H4 (cell line): ENCODE measurements at places on chromosomes 1 and 21. TPM values are rescaled to one million over a fixed set of nuclear protein-coding genes. Genes with fewer than 3 reads are reported as not detected.

GRCh38 chr1:110674337-110675059 lies at the start of gene KCNA3:
Gene KCNA3, minus strand, starts transcription at chr1:110674940. Its CDS starts 131 bp downstream, at chr1:110674809.
- DNase-seq, result no peak

DNA sequence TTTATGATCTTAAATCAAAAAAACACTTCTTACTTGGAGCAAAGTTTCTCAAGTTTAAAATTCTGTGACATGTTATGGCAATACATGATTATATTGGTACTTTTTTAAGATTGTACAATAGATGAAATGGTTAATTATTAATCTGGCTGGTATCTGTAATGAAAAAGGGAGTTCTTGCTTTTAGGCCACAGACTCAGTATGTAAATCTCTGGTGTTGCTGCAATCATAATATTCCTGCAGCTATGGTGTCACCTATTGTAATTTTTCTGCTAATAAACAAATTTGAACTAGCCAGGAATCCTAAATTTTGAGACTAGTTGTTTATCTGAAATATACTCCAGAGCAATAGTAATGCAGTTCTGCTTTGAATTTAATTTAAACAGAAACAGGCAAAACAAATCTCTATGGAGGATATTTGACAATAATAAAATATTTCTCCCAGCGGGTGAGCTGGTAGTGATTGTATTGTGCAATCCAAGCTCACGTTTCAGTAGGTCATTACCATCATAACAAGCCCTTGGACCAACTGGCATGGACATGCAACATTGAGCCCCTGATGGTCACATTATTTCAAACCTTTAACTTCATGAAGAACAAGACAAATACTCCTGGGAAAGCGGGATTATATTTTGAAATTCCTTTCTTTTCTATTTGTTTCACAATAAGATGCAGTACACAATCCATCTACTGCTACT lies 77.2 kb upstream of the USH2A start:
- DNase-seq, result no peak

GRCh38 chr1:176669782-176670181 lies 206.8 kb downstream of the PAPPA2 start:
- DNase-seq, result no peak

DNA sequence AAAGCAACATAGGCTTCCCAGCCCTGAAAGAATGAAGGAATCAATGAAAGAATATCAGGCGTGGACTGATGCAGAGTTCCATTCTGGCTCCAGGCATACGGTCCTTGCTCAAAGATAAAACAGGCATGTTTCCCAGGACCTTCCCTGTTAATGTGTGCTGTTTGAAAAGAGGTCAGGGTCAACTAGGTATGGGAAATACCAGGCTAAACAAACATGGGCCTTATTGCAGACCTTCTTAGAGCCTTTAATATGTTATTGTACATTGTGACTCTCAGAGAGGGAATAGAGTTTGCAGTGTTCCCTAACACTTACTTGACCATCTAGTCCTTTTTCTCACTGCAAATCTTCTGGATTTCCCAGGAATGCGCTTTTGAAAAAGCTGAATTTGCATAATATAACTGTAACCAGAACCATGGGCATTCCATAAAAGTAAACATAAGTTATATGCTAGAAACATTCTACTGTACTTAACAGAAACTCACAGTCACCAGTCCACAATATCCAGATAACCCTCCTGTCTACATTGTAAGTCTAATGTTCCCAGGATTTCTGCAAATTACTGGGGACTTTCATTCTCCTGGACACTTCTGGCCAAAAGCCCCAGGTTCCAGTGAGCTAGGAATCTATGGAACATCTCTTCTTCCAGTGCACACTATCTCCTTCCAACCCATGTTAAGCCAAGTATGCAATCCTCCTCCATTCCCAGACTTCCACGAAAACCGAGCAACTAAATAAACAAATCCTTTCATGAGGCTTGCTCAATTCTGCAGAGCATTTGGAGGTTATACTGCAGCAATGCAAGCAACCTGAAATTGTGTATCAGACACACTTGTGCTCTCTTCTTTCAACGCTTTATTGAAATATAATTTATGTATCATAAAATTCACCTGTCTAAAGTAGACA lies 486.6 kb downstream of the SETD4 start:
- no peak for DNase-seq

GNG12 gene
- 136 and 167 TPM in 2 replicates for total RNA-seq

ESPN gene
- not detected in 2 replicates for total RNA-seq

FMO3 gene
- 0.35 and 1.1 TPM in 2 replicates for total RNA-seq
